ENCODE measurements at places on chromosomes 3 and 15.
A peak's percentile ranks its signal among the peaks of the same experiment; 100 is the strongest.

DNA sequence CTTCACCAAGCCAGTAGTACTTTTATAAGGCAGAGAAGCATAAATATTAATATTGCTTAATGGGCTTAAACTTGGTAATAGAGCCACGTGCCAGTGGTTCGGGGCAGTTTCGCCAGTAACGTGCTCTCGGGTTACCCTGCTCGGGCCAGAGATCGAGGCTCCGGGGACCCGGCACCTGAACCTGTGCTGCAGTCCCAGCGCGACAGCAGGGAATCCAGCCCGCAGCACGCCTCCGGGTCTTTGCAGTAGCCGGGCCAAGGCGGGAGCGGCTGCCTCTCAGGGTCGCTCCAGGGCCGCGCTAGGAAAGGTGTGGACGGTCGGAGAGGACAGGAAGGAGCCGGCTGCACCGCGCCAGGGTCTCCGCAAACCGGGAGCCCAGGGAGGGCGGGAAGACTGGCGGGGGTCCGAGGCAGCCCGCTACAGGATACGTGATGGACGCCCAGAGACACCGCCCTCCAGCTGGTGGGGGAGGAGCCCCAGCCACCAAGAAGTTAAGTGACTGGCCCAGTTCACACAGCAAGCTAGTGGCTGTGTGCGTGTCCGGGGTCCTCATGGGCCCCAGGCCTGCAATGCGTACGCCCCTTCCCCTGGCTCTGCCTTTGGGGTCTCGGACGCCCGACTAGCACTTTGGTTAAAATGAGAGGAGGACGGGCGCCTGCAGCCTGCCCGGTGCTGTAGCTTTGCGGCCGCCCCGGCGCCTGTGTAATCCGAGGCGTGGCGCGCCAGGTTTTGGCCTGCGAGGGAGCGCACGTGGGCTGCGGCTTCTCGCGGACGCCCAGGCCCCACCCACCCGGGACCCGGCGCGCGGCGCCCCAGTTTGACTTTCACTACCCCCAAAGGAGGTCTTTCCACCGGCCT lies 1.2 kb upstream of the PDE8A start:
- DNase-seq, result peak; percentile 71

DNA sequence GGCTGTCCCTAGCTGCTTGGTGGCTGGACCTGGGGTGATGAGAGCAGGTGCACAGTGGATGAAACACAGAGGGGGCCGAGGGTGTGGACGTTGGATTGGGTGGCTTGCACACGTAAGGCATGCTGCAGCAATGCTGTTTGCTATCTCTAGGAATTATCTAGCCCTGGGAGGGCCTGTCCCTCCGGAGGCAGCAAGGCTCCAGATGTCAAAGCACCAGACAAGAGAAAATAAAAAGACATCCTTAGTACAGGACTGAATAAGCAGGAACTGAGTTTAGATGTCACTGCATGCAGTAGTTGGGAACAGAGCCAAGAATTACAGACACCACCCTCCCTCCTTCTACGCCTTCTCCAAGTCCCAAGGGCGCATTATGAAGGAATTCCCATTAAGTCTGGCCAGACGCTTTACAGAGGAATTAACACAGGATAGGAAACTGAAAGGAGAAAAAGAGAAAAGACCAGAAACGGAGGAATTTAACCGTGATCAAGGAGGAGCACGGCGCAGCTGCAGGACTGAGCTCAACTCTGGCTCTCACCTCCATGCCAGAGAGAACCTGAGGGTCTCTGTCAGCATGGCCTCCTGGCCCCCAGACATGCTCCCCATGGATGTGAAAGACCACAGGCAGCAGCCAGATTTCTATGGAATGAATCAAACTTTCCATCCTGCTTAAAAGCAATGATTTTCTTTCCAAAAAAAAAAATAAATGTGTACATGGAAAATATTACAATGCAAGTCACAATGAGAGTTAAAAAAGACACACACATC lies 13.8 kb downstream of the ATP10A start:
- DNase-seq, result no peak

- no peak for DNase-seq
These were observed 848 bp upstream of the GOLGA8B start for GRCh38 chr15:34584330-34584668.

DNA sequence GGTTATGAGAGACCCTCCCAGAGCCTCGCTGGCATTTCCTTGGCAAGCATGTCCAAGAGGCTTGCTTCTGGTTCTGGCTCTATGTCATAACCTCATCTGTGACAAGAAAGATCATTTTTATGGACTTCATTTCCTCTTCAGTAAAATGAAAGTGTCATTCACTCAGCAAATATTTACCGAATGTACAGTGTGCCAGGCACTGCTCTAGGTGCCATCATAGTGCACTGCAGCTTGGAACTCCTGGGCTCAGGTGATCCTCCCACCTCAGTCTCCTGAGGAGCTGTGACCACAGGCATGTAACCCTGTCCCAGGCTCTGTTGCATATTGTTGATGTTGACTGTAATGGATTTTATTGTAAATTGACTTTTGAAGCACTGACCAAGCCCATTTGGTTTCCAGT lies 18.7 kb upstream of the ITPKA start:
- no peak for DNase-seq

DNA sequence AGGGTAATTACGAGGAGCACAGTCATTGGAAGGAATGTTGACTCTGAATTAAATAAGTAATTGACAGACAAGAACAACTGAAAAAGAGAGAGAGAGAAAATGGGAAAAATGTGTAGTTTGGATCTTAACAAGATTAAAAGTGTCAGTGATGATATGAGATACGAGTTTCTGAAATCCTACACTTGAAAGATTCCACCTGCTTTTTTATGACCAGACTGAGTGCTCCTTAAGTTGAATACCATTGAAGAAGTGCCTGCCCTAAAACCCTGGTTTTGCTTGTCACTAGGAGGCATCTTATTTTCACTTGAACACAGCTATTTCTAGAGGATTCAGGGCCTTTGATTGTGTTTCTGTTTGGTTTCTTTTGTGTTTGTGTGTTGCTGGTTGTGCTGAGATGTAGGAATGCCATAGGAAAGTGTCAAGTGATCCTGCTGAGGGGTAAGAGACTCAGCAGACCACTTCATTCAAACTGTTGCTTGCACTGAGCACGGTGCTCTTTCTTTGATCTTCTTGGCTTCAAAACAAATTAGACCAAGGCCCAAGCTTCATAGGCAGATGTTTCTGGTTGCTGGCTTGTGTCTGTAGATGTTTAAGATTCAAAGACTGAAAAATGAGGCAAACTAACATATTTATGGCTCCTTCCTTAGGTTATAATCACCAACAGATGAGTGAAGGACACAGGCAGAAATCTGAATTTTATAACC lies 17.2 kb upstream of the ABHD10 start:
- no peak for DNase-seq

DNA sequence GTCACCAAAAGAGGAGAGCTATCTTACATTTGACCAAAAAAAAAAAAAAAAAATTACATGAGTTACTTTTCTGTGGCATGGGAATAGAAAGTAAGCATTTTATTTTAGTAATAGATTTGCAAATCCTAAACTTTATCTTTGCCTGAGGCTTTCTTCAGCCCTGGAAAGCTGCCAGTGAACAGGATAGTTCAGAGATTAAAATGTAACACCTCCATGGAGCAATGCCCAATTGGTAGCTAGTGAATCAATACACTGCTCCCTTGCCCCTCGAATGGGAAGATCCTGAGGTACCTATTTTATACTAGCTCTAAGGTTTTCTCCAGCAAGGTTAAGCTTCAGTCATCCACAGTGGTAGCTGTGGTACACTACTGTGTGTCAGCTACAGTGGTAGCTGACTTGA lies 867.1 kb downstream of the NAALADL2 start:
- no peak for DNase-seq

- no peak for DNase-seq
These were observed 43.8 kb upstream of the UACA start for GRCh38 chr15:70806992-70807712.

DNA sequence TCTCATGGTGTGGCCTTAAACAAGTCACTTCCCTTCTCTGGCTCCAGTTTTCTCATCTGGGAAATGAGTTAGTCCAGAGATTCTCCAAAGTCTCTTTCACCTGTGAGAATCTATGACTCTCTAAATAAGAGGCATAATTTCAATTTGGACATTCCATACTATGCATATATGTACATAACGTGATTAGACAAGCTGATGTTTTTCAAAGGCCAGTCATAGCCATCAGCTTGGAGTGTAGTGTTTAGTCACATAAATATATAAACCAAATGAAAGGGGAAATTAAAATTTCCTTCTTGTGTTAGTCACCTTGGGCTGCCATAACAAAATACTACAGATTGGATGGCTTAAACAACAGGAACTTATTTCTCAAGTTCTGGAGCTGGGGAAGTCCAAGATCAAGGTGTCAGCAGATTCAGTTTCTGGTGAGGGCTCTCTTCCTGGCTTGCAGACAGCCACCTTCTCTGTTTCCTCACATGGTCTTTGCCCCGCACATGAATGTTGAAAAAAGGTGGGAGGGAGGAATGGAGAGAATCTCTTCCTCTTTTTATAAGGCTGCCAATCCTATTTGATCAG lies 19.4 kb downstream of the TMEM41A start:
- DNase-seq, result no peak

GRCh38 chr3:28905798-28906197 lies 375.1 kb upstream of the RBMS3 start:
- DNase-seq, result no peak

- no peak for DNase-seq
These were observed 84.2 kb upstream of the BHLHE40 start for GRCh38 chr3:4894891-4895530.

DNA sequence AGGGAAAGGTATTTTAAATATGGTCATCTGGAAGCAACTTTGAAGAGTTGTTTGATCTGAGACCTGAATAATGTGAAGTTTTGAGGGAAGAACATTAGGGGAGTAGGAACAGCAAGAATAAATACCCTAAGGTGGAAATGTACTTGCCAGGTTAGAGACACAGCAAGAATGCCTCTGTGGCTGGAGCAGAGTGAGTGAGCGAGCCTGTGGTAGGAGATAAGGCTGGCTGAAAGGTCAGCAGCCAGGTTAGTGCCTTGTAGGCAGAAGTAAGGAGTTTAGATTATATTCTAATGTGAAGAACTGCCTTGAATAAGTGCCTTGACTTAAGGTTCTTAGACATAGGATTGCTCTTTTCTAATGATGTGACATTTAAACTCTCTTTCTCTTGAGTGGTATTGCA lies 18.3 kb downstream of the LRRC49 start:
- no peak for DNase-seq

DNA sequence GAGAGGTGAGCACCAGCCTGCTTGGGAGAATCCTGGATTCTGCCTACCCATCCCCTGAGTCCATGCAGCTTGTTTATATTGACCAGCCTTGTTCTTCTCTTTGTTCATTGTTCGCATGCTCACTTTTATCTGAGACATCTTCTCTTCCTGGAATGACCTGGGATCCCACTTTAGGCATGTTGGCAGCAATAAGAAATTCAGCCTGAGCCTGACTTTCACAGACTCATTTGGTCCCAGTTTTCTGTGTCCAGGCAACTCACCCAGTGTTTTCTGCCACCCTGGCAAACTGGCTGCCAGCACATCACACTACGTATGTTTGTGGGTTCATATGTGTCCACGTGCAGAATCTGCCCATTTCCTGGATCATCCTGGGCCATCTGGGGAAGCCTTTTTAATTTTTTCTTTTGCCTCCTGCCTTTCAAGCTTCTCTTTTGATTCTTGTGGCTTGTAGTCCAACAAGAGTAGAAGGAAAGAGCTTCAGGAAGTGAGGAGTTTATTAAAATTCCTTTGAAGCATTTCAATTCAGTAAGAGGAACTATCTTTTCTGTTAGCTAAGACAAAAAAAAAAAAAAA lies 199.9 kb downstream of the FNDC3B start:
- DNase-seq, result no peak

- DNase-seq, result no peak
These were observed 94.1 kb upstream of the STRIT1 start for GRCh38 chr3:155387571-155387970.

DNA sequence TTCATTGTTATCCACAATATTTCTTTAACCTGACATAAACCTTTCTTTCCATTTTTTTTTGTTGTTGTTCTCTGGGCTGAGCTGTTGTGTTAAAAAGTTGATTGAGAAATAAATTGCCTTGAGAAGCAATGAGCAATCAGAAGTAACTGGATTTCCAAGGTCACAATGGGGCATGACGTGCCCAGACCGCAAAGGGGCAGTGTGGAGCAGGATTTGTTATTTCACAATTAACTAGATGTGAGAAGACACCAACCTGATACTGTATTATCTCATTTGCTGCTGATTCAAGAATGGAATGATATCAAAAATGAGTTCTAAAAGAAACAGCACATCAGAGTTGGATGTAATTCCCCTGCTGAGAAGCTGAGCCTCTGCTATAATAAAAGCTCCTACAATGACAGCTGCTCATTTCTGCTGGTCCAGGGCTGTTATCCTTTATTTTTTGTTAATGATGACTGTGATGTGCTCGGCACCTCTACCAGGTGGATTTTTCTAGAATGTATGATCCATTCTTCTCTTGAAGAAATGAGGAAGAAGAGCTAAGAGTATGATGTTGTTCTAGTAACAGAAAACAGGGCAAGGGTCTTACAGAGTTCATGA lies 28.1 kb downstream of the CPNE4 start:
- DNase-seq, result no peak

GRCh38 chr3:89332386-89332785 lies 225.0 kb downstream of the EPHA3 start:
- no peak for DNase-seq

- no peak for DNase-seq
These were observed 45.0 kb downstream of the COPS2 start for GRCh38 chr15:49110158-49110944.

DNA sequence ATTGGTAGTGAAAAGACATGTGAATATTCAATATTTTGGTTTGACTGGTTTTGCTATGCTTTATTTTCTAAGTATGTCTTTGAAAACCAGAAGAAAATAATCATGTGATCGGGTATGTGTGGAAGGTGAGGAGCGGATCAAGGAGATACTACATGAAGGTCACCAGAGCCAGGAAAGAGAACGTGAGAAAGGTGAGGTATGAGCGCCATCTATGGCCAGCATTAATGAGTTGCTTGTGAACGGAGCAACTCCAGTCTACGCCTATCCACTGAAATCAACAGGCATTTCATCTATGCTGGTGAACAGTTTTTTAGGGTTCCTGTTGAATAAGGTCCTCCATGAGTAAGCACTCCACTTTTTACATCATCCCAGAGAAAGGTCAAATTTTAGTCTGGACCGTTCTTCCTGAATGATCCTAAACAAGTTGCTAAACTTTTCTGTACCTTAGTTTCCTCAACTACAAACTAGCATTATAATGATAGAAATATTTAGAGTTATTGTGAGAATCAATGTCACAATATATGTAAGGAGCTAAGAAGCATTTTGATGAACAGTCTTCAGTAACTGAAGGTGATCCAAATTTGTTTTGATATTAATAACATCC lies 1435.2 kb upstream of the CADM2 start:
- DNase-seq, result peak; percentile 31

- no peak for DNase-seq
These were observed 564.4 kb downstream of the TBL1XR1 start for GRCh38 chr3:176632925-176633324.

- no peak for DNase-seq
These were observed 113.9 kb downstream of the RORA start for GRCh38 chr15:61115241-61115640.

DNA sequence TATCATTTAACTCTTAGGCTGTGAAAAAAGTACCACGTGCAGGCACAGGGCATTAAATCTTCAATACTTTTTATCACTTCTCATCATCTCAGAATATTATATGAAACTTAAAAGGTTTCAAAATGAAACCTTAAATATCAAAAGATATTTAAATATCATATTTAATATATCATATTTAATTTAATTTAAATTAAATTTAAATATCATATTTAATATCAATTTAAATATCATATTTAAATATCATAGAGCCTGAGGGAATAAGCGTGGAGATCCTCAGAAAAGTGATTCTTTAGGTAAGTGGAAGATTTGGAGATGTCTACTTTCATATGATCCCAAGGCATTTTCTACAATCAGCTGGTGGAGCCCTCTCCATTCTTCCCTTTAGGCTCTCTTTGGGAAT lies 716.6 kb downstream of the OTOL1 start:
- DNase-seq, result no peak
